ENCODE measurements at places on chromosomes 5 and 9.

- no peak for DNase-seq
Measured at GRCh38 chr5:149596712-149597111, 15.4 kb downstream of the ARHGEF37 start.

- DNase-seq, result no peak
Measured at GRCh38 chr5:124844371-124844920, 98.0 kb upstream of the ZNF608 start.

DNA sequence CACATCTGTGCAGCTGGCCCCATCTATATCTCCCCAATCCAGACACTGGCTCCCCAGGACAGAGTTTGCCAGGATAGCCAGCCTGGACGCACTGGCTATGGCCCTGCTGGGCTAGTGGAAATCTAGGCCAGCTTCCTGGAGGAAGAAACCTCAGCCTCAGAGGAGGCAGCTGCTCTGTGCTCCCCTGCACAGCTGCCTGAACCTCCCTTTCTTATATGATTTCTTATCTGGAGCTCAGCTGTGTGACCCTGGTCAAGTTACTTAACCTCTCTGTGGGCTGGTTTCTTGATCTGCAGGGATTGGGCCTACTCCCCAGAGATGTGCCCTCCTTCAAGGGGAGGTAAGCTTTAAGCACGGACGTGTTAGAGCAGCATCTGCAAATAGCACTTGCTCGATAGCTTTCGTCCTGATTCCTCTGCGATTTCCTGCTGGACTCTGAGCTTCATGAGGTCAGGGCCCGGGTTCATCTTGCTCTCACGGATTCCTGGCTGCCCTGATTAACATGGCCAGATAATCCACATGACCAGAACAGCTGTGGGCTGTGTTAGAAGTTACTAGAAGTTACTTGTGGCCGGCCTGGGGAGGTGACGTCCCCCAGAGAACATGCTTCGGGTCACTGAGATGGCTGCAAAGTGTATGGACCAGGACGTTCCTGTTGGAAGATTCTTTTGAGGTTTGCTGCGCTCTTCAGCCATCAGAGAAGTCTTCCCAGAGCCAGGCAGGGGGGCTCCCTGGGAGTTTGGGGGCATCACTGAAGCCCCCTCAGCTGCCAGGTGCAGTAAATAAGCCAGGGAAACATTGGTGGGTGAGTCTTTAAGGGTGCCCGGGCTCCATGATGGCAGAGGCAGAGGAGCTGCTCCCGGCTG lies 14.5 kb downstream of the C9orf50 start:
- DNase-seq, result no peak

DNA sequence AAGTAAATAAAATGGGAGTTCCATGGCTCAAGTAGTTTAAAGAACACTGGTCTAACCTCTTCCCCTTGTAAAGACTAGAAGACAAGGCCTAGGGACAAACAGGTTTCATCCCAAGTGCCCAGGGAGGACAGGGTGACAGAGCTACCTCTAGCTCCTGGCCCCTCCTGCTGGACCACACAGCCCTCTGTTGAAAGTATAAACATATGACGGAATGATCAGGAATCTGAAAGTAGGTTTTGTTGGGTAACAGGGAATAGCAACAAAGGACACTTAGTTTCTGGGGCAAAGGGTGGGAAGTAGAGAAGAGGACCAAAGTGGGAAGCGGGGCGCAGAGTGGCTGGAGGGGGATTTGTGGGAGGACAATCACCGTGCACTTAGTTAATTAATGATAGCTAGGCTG lies 67.0 kb upstream of the DAB2IP start:
- DNase-seq, result no peak

- no peak for DNase-seq
Measured at GRCh38 chr5:93340881-93341280, 240.1 kb downstream of the NR2F1-AS1 start.

GRCh38 chr5:113487416-113487780 lies 855 bp downstream of the MCC start:
- no peak for DNase-seq

DNA sequence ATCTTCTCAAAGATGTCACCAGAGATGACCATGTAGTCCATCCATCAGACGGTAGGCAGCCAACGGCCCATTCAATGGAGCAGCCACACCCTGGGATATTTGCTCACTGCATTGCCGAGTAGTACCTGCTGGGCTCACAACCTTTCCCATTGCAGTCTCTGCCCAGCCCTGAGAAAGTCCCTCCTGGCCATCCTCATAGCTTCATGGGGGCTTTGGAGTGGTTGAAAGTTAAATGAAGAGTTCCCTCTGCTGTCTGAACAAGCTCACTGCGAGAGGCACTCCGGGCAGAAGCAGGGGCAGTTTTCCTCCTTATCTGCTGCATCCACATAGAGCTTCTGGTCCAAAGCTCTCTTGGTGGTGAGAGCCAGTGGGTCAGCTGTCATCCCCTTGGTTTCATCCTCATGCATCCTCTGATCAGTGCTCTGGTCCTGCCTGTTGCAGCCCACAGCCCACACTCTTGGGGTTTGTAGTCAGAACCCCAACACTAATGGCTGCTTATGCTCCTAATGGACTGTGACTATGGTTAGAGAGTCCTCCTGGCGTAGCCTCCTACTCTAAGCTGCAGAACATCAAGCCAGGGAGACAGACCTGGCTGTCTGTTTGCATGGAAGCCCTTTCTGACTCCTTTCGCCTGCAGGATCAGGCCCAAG lies 23.3 kb downstream of the TNFSF8 start:
- no peak for DNase-seq

DNA sequence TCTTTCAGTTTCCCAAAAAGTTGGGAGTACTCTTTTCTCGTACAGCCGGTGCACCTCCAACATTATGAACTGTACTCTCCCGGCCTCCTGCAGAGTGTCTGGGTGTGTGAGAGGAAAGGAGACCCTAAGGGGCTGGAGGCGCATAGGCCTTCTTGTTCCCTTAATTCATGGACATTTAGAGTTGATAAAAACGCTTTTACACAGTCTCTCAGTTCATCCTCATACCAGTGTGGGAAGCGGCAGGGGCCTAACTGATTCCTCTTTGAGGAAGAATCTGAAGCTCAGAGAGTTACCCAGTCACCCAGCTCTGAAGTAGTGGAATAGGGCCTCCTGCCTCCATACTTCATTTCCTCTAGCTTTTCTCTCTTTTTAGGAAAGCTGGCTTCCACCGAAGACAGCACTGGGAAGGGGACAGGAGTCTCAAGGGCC lies 3.3 kb downstream of the MCIDAS start:
- DNase-seq, result no peak

DNA sequence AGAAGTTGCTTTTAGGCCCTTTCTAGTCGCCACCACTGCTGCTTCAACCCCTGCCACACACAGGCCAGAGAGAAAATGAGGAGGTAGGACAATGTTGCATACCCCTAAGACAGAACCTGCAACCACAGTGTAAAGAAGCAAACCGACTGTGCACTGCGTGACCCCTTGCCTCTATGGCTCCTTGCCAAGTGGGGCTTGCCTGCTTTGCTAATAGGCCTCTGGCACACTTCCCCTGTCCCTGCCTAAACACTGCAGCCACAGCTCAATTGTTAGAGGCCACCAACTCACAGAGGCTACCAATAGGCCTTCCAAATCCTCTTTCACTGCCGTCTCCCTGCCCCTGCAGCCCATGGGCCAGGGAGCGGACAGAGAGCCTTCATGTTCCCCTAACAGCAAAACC lies 280.1 kb downstream of the CDH10 start:
- DNase-seq, result no peak

- no peak for DNase-seq
Measured at GRCh38 chr9:109816490-109816889, 36.5 kb downstream of the PALM2AKAP2 start.

DNA sequence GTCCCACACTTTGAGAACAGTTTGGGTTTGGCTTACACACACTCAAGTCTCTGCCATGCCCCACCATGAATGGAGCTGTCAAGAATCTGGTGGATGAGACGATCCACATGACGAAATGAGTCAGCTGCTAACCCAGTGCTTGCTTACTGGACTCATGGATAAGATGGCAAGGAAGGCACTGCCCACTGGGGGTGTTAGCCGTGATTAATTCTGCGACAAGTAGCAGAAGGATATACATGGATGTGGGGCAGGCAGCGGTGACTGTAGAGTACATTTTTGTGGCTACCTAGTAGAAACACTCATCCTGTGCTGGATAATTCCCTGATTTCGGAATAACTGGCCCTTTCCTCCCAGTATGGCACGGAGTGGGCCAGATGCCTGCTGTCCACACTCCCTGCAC lies 77.5 kb downstream of the SPATA31C2 start:
- no peak for DNase-seq

GRCh38 chr5:74141053-74141452 lies 499.5 kb downstream of the ENC1 start:
- no peak for DNase-seq

DNA sequence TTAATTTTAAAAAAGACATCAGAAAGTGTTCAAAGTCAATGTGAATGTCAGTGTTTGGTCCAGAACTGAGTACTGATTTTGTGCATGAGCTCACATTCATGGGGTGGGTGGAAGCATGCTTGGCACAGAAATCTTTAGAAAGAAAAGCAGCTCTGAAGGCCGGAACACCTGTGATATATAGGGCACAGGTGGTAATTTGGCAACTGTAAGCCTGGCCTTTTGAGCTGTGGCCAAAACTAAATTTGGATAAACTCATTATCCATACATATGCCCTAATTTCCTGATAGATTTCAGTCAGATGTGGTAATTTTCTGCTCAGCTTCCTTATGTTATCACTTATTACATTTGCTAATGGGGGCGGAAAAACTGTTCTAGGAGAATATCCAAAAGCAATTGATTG lies 211.4 kb downstream of the HCN1 start:
- no peak for DNase-seq

- DNase-seq, result no peak
Measured at GRCh38 chr9:106102821-106103220, 408.5 kb downstream of the TMEM38B start.

- no peak for DNase-seq
Measured at GRCh38 chr5:150052226-150052955, 34.0 kb downstream of the CSF1R start.

DNA sequence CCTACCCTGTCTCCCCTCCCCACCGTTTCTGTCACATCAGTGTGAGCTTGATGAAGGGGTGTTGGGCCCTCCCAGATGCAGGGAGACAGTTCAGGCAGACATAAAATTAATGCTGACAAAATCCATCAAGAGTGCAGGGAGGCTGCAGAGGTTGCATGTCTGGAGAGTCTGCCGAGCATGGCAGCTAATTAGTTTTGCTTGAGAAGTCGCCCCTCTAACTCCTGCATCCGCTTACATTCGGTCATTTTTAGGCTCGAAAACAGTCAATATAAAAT lies 44.9 kb downstream of the GALNT12 start:
- DNase-seq, result no peak

- no peak for DNase-seq
Measured at GRCh38 chr9:130660683-130661450, 3.5 kb upstream of the PRDM12 start.

GRCh38 chr9:73011181-73011750 lies 58.4 kb upstream of the ALDH1A1 start:
- no peak for DNase-seq

- no peak for DNase-seq
Measured at GRCh38 chr9:98678244-98678842, 30.4 kb downstream of the GABBR2 start.

DNA sequence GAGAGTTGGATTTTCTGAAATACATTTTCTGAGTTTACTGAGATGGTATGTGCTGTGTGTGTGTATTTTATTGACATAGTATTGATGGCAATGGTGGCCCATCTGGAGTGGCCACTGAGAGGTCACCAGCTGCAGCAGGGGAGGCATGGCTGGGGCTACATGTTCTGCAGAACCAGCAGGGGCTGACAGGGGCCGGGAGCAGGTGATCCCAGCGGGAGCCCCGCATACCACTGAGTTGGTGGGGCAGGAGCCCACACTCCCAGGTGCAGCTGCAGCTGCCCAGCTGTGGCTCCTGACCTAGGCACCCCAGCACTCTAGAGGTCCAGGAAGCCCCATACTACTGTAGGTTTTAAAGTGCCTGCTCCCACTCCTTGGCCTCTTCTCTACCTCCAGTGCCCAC lies 1044.2 kb upstream of the CDH9 start:
- DNase-seq, result no peak

GRCh38 chr9:78298046-78298765 lies 1.3 kb downstream of the PSAT1 start:
- no peak for DNase-seq

- DNase-seq, result no peak
Measured at GRCh38 chr9:97440160-97440559, 28.3 kb downstream of the TDRD7 start.

- DNase-seq, result no peak
Measured at GRCh38 chr9:86670536-86670935, 276.8 kb downstream of the GAS1 start.

DNA sequence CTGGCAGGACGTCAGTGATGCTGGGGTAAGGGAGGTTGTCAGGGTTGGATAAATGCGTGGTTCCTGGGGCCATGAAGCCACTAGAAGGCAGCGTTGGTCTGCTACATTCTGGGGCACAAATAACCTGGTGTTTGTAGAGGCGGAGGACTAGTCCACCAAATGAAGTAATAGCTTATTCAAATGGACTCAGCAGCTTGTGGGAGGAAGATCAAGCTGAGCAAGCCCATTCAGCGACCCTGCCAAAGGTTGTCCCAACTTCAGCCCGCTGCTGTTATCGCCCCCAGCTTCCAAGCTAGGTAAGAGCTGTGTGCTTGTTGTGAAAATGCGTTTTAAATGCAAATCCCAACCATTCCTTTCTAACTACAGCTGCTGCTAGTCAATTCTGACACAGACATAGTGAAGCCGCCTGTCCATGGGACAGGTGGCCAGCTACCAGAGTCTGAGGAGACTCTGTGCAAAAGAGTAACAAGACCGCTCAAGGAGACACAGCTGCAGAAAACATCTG lies 7.6 kb upstream of the FAM240B start:
- no peak for DNase-seq

GRCh38 chr5:24817966-24818365 lies 173.2 kb upstream of the CDH10 start:
- DNase-seq, result no peak

DNA sequence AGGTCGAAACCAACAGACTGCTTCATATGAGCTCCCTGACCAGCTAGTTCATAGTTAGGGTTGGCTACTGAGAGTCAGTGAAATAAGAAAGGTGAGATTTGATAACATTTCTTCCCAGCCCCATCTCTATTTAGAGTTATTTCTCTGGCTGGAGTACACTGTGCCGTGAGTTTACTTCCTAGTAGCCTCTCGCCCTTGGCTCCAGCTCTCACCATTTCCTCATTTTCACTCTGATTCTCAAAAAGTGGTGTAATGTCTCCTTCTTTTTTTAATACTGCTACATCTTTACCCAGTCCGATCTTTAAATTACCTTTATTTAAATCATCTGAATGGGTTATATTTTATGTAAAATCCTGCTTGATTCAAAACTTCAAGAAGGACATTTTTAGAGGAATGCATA lies 100.4 kb upstream of the FAM174A start:
- DNase-seq, result no peak

GRCh38 chr5:152142840-152143469 lies 218.3 kb upstream of the GLRA1 start:
- peak; percentile 16 for DNase-seq

DNA sequence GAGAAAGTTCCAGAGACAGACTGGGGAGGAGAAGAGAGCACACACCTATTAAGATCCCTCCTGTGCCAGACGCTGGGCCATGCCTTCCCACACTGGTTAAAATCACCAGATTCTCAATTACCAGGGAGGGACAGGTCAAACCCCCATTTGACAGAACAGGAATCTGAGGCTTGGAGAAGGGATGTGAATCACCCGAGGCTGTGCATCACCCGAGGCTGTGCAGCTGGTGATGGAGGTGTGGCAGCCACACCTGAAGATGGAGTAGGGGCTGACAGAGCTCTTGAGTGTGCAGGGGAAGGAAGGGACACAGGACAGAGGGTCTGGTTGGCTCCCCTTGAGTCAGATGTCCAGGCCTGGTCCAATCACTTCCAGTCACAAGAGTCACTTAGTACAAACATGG lies 70.6 kb downstream of the LMX1B start:
- no peak for DNase-seq
